Central memory CD8-positive, alpha-beta T cell (primary cell): ENCODE measurements at places on chromosomes 11 and 22.

- H3K4me1 ChIP-seq, result no peaks in the 10 kb centered on the region
- H3K27me3 ChIP-seq, result no peaks in the 10 kb centered on the region
- DNase-seq, result no peak
- no peak overlapping the region for H3K27ac ChIP-seq
- no peak overlapping the region for H3K4me3 ChIP-seq
Measured at GRCh38 chr11:92826136-92826535, 143.3 kb upstream of the MTNR1B start.

- DNase-seq, result no peak
- H3K36me3 ChIP-seq, result no peaks in the 10 kb centered on the region
- no peak overlapping the region for H3K4me3 ChIP-seq
- no peaks in the 10 kb centered on the region for H3K4me1 ChIP-seq
- no peaks in the 10 kb centered on the region for H3K27me3 ChIP-seq
Measured at GRCh38 chr11:113278925-113279324, 35.5 kb upstream of the TTC12 start.

DNA sequence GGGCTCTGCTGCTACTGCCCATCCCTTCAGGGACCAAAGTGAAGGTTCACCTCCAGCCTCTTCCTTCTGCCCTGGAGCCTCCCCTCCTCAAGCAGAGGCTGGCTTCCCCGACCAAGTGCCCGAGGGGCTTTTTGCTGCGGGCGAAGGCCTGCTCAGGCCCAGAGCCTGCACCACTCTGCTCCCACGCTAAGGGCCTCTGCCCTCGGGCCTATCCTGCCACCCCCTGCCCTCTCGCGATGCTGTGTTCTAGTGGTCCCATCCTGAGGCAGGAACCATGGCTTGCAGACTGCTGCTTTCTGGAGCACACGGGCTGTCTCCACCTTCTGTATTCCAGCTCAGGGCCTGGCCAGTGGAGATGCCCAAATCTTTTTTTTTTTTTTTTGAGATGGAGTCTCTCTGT lies 8.9 kb upstream of the TNFRSF13C start:
- H3K4me1 ChIP-seq, result peaks cover 24% of the 10 kb centered on the region
- H3K27ac ChIP-seq, result peak overlapping the region; percentile 38
- H3K36me3 ChIP-seq, result peaks cover 27% of the 10 kb centered on the region
- H3K4me3 ChIP-seq, result no peak overlapping the region

GRCh38 chr11:66639066-66639813 lies 737 bp downstream of the RBM4 start:
- H3K27ac ChIP-seq, result peak overlapping the region; percentile 96
- H3K4me3 ChIP-seq, result peak overlapping the region; percentile 99
- H3K4me1 ChIP-seq, result peaks cover 67% of the 10 kb centered on the region
- DNase-seq, result peak; percentile 20
- peaks cover 73% of the 10 kb centered on the region for H3K36me3 ChIP-seq
- H3K27me3 ChIP-seq, result no peaks in the 10 kb centered on the region

DNA sequence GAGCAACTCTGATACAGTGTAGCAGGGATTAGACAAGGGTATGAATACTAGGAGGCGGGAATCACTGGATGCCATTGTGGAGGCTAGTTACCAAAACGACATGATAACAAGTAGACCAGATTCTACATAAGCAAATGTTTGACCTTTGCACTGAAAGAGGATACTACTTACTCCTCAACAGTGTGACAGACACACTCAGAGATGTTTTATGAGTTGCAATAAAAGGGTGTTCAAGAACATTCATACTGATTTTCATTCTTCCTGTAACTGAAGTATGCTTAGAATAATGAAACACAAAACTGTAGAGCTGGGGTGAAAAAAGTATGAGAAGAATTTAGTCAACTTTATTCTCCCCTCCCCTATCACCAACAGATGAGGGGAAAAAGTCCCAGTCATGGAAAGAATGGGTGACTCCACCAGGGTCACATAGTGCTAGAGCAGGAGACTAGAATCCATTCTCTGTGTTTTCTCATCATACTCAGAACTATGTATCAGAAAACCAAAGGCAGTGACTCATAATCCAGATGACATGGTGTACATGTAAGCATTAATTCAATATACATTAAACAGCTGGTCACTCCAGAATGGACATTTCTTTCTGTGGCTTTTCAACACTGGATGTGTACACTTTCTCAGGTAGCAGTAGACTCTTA lies 32.8 kb downstream of the ARHGAP20 start:
- H3K36me3 ChIP-seq, result no peaks in the 10 kb centered on the region
- no peak overlapping the region for H3K27ac ChIP-seq
- no peaks in the 10 kb centered on the region for H3K27me3 ChIP-seq

- peaks cover 71% of the 10 kb centered on the region for H3K27me3 ChIP-seq
- H3K36me3 ChIP-seq, result no peaks in the 10 kb centered on the region
- no peak overlapping the region for H3K27ac ChIP-seq
- H3K4me1 ChIP-seq, result peaks cover 17% of the 10 kb centered on the region
Measured at GRCh38 chr11:12717851-12718291, 43.6 kb downstream of the TEAD1 start.

GRCh38 chr11:104104201-104104600 lies 59.7 kb downstream of the PDGFD start:
- H3K27me3 ChIP-seq, result no peaks in the 10 kb centered on the region
- no peaks in the 10 kb centered on the region for H3K36me3 ChIP-seq
- H3K4me3 ChIP-seq, result no peak overlapping the region
- DNase-seq, result no peak
- no peak overlapping the region for H3K27ac ChIP-seq
- H3K4me1 ChIP-seq, result no peaks in the 10 kb centered on the region

GRCh38 chr11:86865436-86865835 lies 65.1 kb downstream of the PRSS23 start:
- no peak for DNase-seq
- no peaks in the 10 kb centered on the region for H3K4me1 ChIP-seq
- no peak overlapping the region for H3K27ac ChIP-seq
- no peak overlapping the region for H3K4me3 ChIP-seq
- H3K36me3 ChIP-seq, result peaks cover 2% of the 10 kb centered on the region
- H3K27me3 ChIP-seq, result peaks cover 13% of the 10 kb centered on the region

DNA sequence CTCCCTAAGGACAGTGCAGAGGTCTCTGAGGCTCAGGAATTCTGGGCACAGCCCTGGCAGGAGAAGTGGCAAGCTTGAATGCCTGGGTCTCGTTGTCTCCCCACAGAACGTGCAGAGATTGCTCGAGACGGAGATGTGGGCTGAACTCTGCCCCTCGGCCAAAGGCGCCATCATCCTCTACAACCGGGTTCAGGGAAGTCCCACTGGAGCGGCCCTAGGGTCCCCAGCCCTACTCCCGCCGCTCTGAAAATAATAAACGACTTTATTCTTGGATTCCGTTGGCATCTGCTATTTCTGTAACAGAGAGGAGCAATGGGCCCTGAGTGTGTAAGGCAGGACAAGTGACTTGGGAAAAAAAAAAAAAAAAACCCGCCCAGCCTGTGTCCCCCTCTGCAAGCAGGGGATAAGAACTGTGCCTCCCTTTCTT lies 591 bp upstream of the DNAJC4 start:
- peak overlapping the region; percentile 85 for H3K4me3 ChIP-seq
- no peak for DNase-seq
- H3K36me3 ChIP-seq, result peaks cover 9% of the 10 kb centered on the region
- H3K27me3 ChIP-seq, result no peaks in the 10 kb centered on the region
- H3K27ac ChIP-seq, result peak overlapping the region; percentile 95
- peaks cover 43% of the 10 kb centered on the region for H3K4me1 ChIP-seq
